AG10803 (cell line): ENCODE measurements at places on chromosomes 7 and 10.

DNA sequence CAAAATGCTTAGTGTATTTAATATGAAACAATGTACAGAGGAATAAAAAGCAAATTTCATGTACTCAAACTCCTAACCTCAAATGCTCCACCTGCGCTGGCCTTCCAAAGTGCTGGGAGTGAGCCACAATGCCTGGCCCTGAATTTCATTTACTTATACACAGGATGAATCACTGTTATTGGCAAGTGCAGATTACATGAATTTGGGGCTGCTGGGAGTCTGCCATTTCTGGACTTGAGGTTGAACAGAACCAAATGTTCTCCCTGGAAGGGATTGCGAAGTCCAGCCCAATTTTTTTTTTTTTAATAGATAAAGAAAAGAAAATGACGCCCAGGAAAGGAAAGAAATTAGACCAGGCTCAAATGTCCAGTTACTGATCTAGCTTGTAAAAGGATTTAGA, 6.8 kb upstream of the CSTF2T start:
- peak; percentile 96 for DNase-seq

GRCh38 chr7:127477295-127478023, 85.0 kb upstream of the ZNF800 start:
- no peak for DNase-seq

- DNase-seq, result no peak
These were observed 151.6 kb downstream of the CACNA2D1 start for GRCh38 chr7:82291931-82292330.

- DNase-seq, result no peak
These were observed 27.2 kb downstream of the ANK3 start for GRCh38 chr10:60362461-60362860.

- DNase-seq, result no peak
These were observed 715.1 kb downstream of the TYW1 start for GRCh38 chr7:67711706-67712105.

DNA sequence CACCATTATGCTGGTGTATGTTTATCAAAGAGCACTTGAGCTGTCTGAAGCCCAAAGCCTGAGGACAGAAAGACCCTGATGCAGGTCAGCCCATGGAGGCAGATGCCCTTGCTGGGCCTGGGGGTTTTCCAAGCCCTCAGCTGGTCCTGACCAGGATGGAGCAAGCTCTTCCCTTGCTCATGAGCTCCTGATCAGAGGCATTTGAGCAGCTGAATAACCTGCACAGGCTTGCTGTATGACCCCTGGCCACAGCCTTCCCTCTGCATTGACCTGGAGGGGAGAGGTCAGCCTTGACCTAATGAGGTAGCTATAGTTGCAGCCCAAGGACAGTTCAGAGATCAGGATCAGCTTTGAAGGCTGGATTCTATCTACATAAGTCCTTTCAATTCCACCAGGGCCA, 13.0 kb downstream of the AQP1 start:
- DNase-seq, result no peak

- no peak for DNase-seq
These were observed 14.5 kb downstream of the KLF14 start for GRCh38 chr7:130719541-130719940.

DNA sequence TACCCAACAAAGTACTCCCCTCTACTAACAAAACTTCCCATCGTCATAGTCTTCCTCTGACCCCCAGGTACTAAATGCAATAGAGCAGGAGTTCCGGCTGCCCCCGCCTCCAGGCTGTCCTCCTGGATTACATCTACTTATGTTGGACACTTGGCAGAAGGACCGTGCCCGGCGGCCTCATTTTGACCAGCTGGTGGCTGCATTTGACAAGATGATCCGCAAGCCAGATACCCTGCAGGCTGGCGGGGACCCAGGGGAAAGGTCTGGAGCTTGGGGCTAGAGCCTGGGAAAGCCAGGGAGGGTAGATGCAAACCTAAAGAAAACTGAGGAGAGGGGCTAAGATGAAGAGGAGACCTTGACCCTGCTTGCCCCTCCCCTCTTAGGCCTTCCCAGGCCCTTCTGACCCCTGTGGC, 15.3 kb downstream of the EPHB6 start:
- DNase-seq, result no peak

DNA sequence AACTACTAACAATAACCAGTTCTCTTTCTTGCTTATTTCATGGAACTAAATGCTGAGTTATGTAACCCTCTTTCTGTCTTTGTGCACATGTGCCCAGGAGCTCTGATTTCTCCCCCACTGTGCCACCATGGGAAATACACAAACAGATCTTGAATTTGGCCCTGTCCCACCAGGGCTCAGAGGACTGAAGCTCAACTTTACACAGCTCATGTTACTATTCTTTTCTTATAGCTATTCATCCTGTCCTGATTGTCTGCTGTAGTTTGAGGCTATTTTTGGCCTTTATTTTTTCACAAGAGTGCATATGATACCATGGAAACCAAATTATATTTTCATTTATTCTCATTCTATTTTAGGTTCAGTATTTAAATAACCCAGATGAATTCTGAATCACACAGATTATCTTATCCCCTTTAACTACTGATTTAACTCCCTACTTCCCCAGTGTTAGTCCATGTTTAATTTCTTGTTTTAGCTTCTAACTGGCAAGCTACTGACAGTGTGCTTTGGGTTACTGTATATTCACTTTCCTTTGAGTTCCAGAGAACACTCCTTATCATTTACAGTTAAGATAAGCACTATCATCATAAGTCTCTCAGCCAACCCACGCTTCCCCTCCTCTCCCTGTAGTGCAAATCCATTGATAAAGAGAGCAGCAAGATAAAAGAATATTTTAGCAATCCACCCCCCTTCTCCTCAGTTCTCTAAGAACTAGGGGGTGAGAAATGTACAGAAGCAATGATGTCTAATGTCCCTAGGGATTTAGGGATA, 71.8 kb upstream of the GSDME start:
- peak; percentile 39 for DNase-seq

- DNase-seq, result no peak
These were observed 186.2 kb downstream of the CXCL12 start for GRCh38 chr10:44198780-44199097.

GRCh38 chr10:71753091-71753959, 20.0 kb downstream of the VSIR start:
- DNase-seq, result no peak

- peak; percentile 55 for DNase-seq
These were observed 33.1 kb downstream of the GLRX3 start for GRCh38 chr10:130169136-130169859.

GRCh38 chr7:4682621-4683042, 537 bp downstream of the FOXK1 start:
- DNase-seq, result peak; percentile 37

DNA sequence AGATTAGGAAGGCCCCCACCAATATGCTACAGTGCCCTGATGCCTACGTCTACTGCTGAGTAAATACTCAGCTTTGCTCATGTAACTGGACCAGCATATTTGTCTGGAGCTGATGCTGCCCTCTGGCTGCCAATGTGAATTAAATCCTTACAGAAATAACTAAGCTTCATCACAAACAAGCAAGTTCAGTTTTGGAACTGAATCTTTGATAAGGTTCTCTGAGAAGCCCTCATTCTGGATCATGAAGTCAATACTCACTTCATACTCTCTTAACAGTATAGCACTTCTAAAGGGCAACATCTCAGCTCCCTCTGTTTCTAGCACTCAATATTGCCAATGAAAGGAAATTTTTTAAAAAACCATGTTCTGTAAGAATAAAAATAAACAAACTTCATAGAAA, 246.7 kb downstream of the ETV1 start:
- DNase-seq, result peak; percentile 67

GRCh38 chr7:32936689-32937088, 20.6 kb upstream of the FKBP9 start:
- peak; percentile 17 for DNase-seq

DNA sequence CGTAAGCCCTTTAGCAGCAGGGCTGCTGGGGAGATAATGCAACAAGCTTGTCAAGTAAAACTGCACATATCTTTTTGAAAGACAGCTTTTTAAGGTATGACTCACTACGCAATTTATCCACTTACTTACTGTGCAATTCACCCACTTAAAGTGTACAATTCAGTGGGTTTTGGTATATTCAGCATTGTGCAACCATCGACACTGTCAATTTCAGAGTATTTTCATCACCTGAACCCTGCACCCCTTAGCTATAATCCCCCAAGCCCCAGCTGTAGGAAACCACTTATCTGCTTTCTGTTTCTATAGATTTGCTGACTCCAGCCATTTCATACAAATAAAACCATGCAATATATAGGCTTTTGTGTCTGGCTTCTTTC, 168.0 kb downstream of the PTPN20 start:
- DNase-seq, result no peak

- no peak for DNase-seq
These were observed 76.2 kb downstream of the VIPR2 start for GRCh38 chr7:159068488-159068811.

DNA sequence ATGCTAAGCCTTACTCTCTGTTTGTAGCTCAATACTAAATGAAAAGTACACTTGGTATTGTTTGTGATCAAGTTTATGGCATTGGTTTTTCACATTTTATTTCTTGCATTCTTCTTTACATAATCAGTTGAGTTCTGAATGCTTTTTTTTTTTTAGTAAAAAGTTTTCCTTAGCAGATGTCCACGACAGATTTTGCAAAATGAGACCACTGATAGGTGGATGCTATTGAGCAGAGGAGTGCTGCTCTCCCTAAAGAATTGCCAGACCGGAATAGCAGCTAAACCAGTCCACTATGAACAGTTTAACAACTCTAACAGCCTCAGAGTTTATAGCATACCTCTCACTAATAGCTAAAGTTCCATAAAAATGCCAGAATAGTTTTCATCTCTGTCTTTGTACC, 225.1 kb upstream of the CACNA2D1 start:
- no peak for DNase-seq

- DNase-seq, result no peak
These were observed 98.9 kb upstream of the ARHGAP21 start for GRCh38 chr10:24822590-24822989.

DNA sequence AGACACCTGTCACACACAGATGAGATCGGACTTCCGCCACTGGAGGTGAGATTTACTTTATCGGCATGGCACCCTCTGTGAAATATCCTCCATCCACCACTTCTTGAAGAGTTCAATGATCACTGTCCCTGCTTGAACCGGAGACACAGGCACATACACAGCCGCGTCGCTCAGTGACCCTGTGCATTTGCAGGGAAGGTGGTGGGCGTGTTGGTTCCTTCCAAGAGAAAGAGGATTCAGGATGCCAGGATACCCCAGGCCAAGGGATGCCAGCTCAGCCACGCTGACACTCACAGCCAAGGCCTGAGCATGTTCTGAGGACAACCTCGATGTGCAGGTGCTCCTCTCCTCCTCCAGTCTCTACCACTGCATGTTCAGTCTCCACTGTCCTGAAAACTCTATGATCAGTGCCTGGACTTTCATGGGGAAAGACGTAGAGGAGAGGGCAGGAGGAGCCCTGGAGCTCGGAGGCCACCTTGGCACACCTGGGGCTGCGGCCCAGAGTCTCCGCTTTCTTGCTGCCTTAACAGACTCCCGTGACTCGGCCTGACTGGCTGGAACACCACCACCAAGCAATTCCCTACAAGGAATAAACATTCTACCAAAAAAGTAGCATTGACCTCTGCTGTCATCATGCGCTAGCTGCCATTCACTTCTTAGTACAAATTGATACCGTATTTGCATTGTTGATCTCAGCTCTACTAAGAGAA, 115.2 kb downstream of the TCERG1L start:
- DNase-seq, result no peak

- no peak for DNase-seq
These were observed 68.1 kb downstream of the CALN1 start for GRCh38 chr7:72343991-72344390.

- DNase-seq, result no peak
These were observed 266.8 kb downstream of the SORCS1 start for GRCh38 chr10:106897719-106898118.

GRCh38 chr7:33044986-33045385, 17.6 kb downstream of the NT5C3A start:
- peak; percentile 43 for DNase-seq

GRCh38 chr7:131042269-131043160, 285.2 kb upstream of the MKLN1 start:
- no peak for DNase-seq

- DNase-seq, result peak; percentile 80
These were observed 7.9 kb upstream of the FRAT1 start for GRCh38 chr10:97311111-97311626.

DNA sequence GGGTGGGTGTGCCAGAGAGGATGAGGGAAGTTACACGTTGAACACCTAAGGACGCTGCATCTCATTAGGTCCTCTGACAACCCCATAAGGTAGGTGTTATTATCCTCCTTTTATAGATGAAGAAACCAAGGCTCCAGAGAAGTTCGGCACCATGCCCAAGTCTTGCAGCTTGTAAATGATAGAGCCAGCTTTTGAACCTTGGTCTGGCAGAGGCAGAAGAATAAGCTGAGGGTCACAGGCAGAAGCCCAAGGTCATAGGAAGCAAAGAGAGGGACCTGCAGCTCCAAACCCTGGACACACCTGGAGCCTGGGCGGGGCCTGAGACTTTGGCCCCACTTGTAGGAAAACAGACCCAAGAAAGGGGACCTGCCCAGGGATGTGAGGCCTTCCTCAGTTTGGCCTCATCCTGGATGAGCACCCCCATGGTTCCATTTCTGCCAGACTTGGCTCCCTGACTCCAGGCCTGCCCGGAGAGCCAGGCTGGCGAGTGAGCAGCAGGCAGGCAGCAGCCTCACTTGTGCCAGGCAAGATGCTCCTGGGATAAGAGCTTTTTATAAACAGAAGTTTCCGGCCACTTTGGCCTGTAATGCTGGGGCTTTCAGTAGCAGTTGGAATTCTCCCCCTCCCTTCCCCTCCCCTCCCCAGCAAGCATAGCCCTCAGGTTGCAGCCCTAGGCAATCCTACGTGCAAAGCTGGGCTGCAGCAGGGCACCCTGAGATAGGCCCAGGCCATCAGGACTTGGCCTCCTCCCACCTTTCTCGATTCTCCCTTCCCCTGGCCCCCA, 2.4 kb downstream of the KCNH2 start:
- DNase-seq, result no peak

DNA sequence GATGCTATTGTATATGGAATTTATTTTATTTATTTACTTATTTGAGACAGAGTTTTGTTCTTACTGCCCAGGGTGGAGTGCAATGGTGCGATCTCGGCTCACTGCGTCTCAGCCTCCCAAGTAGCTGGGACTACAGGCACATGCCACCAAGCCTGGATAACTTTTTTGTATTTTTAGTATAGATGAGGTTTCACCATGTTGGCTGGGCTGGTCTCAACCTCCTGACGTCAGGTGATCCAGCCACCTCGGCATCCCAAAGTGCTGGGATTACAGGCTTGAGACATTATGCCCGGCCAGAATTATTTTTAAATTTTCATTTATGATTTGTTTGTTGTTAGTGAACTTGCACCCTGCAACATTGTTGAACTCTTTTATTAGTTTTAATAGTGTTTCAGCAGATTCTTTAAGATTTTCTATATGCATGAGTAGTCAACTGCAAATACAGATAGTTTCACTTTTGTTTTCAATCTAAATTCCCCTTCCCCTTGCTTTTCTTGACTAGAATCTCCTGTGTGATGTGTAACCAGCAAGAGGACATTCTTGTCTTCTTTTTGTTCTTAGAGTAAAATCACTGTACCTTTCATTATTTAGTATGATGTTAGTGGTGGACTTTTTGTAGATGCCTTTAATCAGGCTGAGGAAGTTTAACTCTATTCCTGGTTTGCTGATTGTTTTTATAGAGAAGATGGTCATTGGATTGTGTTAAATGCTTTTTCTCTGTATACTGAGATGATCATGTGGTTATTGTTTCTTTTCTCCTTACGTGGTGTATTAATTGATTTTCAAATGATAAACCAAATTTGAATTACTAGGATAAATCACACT, 27.8 kb downstream of the ZNF33A start:
- no peak for DNase-seq

- peak; percentile 95 for DNase-seq
These were observed 63.9 kb upstream of the AHR start for GRCh38 chr7:17234398-17235031.
